ENCODE measurements at places on chromosomes 2 and 18. TPM values are rescaled to one million over a fixed set of nuclear protein-coding genes. Genes with fewer than 3 reads are reported as not detected.
A peak's percentile ranks its signal among the peaks of the same experiment; 100 is the strongest.

NOSTRIN gene
- total RNA-seq, result not detected

GRCh38 chr2:31235504-31235902 lies 1.6 kb downstream of the EHD3 start:
- DNase-seq, result peak; percentile 69

ASB18 gene
- total RNA-seq, result not detected

- DNase-seq, result no peak
Observed at GRCh38 chr2:71558300-71559051, 105.1 kb downstream of the DYSF start.

ANKRD30BL gene
- total RNA-seq, result not detected

DNA sequence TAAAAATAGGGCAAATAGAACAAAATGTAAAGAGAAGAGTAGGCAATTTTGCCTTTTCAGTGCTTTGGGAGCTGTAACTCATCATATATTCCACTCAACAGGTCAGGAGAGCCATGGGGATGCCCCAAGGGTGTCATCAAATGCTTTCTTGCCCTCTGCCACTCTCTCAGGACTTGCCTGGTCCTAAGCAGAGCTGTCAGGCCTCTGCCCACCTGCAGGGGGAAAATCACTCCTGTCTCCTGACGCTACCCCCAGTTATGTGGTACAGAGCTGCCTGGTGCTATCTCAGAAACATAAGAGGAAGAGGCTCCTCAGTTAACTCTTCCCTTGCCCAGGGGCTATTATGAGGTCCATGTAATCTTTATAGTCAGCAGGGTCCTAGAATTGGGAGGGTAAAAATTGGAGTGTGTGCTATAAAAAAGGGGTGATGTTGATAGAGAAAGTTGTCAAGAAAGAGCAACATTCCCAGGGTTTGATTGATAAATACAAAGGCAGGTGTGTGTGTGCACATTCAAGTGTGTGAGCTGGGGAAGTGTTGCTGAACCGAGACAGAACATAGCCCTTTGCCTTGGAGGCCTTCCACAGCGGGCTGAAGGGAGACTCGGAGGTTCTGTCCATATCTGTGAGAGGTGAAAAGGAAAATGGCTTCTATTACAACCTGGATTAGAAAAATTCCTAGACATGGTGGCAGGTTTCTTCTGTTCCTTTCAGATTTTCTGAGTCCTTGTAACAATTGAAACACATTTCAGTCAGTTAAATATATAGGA lies 25.4 kb downstream of the PTPRM start:
- no peak for DNase-seq

DNA sequence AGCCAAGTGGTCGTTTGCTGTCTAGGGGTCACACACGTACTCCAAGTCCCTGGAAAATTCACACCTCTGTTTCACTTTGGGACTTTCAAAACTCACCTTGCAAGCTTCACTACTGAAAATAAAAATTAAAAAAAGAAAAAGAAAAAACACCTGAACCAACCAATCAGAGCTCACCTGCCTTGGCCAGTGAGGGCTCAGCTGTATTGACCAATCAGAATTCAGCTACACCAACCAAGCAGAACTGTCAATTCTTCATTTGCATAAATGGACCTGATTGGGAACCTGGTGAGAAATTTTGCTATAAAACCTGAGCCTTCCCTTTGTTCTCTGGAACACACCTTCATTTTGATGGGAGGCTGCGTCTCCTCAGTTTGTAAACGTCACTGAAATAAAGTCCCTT lies 176.4 kb downstream of the TTC32 start:
- no peak for DNase-seq

GRCh38 chr2:170771421-170771937 lies 1.3 kb downstream of the ERICH2 start:
- no peak for DNase-seq

- DNase-seq, result no peak
Observed at GRCh38 chr18:74382481-74383017, 66.9 kb downstream of the C18orf63 start.

GRCh38 chr18:37261246-37261840 lies 304.3 kb downstream of the CELF4 start:
- DNase-seq, result peak; percentile 84

KCNG2 gene
- 3.8 TPM for total RNA-seq

- DNase-seq, result no peak
Observed at GRCh38 chr18:34840256-34840826, 130.2 kb downstream of the DTNA start.

DNA sequence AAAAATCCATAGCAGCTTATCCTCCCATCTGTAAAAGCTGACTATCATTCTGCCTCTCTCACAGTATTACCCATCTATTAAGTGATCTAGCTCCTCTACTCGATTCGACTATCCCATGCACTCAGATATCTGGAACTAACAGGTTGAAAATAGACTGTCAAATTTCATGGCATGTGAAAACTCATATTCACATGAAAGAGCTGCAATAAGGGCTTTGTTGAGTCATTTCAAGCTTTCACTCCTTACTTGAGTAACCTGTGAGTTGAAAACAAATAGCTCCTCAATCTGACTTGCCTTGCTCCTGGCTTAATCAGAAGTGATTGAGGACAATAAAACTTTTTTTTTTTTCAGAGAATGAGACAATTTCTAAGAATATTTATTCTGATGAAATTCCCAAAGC lies 192.4 kb upstream of the ERBB4 start:
- no peak for DNase-seq

DNA sequence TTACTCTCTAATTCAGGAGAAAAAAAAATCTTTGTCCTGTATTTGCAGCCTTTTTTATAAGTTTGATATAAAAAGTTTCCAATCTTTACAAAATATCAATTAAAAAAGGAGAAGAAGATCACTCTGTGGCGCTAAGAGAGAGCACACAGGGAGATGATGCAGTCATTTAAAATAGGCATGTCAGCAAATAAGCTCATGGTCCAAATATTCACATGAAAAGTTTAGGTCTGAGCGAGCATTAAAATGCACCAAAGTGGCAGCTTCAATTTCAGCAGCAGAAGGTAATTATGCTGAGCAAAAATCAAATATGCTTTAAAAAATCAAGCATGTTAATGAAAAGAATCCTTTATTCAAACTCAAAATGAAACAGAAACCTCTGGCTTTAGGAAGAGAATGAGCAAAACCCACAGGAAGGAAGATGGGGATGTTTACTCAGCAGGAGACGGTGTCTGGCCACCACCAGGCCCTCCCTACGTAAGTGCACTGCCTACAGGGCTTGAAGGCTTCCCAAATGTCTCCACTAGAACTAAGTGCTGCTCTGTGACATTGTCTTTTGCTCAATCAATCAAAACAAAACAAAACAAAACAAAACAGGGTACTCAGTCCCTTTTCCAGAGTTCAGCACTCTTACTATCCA lies 120.4 kb downstream of the L3MBTL4 start:
- no peak for DNase-seq

GRCh38 chr2:157875641-157876065 lies 477 bp downstream of the ACVR1 start:
- DNase-seq, result no peak

DNA sequence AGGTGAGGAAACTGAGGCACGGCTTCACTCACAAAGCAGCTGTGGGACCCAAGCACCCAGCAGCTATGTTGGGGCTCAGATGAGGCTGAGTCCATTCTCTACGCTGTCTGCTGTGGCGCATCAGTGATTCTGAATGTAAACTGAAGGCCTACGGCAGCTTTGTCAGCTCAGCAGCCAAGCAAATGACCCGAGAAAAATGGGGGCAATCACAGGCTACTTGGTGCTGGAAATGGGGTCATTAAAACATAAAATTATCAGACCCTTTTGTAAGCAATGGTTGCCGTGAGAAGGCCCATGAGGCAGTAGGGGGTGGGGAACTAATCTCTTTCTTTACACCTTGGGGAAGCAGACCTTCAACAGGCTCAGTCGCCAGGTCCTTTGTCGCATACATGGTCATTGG lies 84.0 kb upstream of the ZCCHC2 start:
- DNase-seq, result no peak

PLEKHM3 gene
- total RNA-seq, result 25.8 TPM

GRCh38 chr18:13302040-13302439 lies 83.5 kb downstream of the LDLRAD4 start:
- DNase-seq, result peak; percentile 53

DNA sequence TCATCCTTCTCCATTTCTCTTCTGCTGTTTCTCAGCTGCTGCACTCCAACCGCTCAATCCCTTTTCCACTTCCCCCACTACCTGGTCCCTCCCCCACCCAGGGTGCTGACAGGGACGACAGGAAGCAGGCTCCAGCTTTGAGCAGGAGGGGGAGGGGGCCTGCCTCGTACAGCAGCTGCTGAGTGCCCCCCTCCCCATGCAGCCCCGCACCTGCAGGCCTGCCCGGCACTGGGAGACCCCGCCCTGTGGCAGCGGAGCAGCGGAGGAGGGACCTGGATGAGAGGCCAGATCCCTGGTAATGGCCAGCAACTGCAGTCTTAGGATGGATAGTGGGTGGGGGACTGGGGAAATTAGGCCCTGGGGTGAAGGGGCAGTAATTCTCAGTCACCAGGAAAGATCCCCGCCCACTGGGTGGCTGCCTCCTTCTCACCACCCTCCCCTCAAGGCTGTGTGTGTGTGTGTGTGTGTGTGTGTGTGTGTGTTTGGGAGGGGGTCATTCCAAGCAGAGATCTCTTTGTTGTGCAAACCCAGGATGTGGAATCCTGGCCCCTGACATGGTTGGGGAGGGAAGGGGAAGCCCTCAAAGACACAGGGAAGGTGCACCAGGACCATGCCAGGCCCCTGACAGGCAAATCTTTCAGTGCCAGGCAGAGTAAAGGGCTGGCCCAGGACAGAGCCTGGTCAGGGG lies 6.8 kb upstream of the CRYBA2 start:
- DNase-seq, result no peak
